ENCODE measurements at places on chromosomes 4 and X.

GRCh38 chr4:155667568-155668511, 1.2 kb downstream of the GUCY1A1 start:
- DNase-seq = no peak

GRCh38 chr4:48623182-48623780, 133.2 kb downstream of the ZAR1 start:
- DNase-seq = no peak

GRCh38 chrX:75337525-75337924, 63.6 kb downstream of the UPRT start:
- DNase-seq = no peak

DNA sequence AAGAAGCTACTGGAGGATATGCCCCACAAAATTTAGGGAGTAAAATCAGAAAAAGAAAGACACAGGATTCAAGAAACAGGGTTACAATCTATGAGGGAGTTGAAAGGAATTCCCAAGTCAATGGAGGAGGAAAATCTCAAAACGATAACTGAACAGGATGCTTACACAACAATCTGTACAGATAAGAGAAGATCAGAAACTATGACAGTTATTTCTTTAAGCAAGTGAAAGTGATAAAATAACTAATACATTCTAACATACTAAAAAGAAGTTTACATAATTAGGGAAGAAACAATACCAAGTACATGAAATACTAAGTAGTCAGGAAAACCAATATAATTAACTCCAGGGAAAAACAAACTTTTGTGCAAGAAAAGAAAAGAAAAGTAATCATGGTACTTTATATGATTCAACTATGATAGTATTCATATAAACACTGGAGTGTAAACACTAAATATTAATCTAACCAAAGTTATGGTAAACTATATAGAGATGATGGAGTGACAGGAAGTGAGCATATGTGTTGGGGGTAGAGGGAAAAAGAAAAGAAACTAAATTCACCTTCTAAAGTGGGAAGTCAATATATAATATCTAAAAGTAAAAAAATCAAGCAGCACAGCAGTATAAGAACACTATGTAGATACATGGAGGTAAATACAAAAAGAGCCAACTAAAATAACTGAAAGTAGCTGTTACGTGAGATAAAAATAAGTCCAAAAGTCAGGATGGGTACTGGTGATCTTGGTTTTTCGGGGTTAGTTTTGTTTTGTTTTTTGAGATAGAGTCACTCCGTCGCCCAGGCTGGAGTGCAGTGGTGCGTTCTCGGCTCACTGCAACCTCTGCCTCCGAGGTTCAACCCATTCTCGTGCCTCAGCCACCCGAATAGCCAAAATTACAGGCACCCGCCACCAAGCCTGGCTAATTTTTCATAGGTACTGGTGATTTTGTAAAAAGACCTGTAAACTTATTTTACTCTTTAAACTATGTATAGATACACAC, 99.3 kb downstream of the TEX11 start:
- DNase-seq = no peak

DNA sequence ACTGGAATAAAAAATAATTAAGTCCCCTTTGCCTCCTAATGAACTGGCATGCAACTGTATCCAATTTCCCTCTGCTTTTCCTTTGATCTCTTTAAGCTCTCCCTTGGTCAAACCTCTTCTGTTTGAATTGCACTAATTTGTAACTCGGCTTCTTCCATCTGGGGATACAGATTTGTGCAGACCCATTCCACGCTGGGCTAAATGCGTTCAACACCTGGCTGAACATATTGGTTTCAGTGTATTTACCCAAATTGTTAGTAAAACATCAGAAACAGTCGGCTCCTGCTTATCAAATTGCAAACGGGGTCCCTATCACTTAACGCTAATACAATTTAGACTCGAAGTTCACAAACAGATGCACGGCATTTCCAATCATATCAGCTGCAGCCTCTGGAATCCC, 124.9 kb upstream of the TAPT1 start:
- no peak for DNase-seq

GRCh38 chr4:64250061-64250460, 159.2 kb downstream of the TECRL start:
- no peak for DNase-seq

DNA sequence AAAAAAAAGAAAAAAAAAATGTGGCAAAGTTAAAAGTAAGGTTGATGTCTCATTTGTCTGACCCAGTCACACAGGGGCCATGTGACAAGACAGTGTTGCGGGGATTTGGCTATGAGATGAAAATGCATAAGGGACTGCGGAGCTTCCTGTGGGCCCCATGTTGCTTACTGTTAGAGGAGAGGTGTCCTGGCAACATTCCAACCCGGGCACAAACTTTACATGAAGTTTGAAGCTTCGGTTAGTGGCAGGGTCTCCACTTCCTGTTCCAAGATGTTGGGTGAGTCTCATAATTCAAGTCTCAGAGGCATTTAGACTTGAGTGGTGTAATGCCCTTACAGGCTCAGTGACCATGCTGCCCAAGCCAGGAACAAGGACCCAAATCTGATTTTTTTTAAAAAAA, 111.3 kb downstream of the MAML3 start:
- DNase-seq = no peak

- DNase-seq = no peak
Observed at GRCh38 chr4:54687887-54688841, 30.4 kb downstream of the KIT start.

- no peak for DNase-seq
Observed at GRCh38 chr4:2792396-2792710, 532 bp upstream of the SH3BP2 start.

GRCh38 chr4:115433491-115433890, 320.1 kb upstream of the NDST4 start:
- DNase-seq = no peak

GRCh38 chrX:32987142-32987541, 224.2 kb downstream of the DMD start:
- DNase-seq = no peak

DNA sequence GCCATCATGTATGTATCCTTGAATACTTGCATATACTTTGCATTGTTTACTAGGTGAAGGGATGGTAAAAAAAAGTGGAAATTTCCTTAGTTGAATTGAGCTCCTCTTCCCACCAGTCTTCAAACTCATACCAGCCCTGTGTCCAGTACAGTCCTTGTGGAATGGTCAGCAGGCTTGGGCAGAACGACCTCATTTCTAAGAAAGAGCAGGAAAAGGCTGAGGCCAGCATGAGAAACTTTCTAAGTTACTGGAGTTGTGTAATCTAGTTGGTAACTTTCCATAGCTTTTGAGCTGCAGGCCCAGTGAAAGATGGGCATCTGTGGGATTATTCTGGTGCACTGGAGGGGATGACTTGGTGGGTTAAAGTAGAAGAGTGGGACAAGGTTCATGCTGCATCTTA, 87.6 kb downstream of the DCUN1D4 start:
- no peak for DNase-seq

DNA sequence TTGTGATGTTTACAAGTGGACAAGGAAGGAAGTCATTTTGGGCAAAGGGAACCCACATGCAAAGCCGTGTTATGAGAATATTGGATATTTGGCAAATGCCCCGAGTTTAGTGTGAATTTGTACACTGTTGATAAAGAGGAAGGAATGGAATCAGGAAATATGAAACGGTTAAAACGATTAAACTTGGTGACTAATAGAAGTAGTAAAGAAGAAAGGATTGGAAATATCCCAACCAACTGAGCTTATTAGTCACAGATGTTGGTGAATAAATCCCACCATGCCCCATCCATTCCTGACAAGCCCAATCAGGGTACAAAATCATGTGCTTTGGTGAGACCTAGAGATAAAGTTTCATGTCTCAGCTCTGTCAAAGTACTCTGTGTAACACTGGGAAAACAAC, 22.0 kb downstream of the ARHGAP24 start:
- no peak for DNase-seq

DNA sequence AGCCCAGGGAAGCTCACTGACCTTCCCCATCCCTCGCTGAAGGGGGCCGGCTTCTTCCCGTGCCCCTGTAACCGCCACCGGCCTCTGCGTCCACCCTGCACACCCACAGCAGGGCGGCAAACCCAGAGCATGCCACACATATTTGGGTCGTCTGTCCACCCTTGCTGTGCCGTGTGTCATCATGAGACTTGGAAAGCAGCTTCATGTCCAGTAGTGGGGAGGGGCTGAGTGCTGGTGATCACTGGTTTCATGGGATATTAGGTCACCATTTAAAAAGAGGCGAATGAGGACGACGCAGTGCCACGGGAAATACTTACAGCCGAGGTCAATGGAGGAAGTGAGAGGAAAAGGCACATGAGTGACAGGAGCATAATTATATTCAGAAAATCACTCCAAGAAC, 74.8 kb downstream of the HTRA3 start:
- no peak for DNase-seq

DNA sequence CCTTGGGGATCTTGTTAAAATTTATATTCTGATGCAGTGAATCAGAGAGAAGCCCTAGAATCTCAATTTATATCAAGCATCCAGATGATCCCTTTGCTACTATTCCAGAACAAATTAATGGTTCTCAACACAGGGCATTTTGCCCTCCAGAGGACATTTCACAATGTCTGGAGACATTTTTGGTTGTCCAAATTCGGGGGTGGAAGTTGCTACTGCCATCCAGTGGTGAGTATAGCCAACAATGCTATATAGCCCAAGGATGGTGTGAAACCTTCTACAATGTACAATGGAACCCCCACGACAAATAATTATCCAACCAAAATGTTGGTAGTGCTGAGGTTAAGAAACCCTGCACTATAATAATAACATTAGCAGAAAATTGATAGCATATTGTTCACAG, 2440.0 kb downstream of the PCDH7 start:
- no peak for DNase-seq
